ENCODE measurements at places on chromosomes 2 and 18.

- DNase-seq: no peak
Observed at GRCh38 chr2:41409328-41409727, 638.5 kb upstream of the PKDCC start.

DNA sequence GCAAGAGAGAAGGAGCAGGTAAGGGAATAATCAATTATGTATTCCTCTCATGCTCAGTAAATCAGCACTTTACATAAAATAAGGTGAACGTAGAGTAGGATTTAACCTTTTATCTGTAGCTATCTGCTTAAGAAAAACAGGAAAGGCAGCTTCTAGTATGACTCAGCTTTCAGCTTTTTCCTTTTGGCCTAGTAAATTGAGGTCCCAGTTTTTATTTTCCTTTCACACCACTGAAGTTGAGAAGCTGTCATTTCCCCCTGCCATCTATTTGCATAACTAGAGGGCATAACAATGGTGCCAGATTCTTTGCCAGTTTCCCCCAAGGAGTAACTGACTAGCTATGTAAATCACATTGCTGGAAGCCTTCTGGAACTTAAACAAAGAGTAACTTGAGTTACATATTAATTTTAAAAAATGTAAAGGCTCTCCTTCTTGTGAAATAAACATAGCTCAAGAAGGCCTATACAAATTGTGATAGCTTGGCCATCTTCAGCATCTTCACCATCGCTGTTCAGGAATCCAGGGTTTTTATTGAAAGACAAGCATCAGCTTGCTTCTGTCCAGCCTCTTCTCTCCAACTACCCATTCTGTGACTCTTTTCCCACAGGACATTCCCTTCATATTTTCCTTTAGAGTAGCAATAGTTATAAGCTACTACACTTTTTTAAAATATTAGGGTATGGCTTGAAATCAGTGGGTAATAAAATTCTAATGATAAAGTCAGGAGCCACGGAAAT lies 97.0 kb downstream of the KYNU start:
- peak; percentile 66 for DNase-seq

- no peak for DNase-seq
Observed at GRCh38 chr2:201969938-201970785, 63.5 kb upstream of the FZD7 start.

- no peak for DNase-seq
Observed at GRCh38 chr2:232974396-232974795, 38.7 kb downstream of the NGEF start.

- no peak for DNase-seq
Observed at GRCh38 chr2:1618974-1619373, 125.3 kb downstream of the PXDN start.

DNA sequence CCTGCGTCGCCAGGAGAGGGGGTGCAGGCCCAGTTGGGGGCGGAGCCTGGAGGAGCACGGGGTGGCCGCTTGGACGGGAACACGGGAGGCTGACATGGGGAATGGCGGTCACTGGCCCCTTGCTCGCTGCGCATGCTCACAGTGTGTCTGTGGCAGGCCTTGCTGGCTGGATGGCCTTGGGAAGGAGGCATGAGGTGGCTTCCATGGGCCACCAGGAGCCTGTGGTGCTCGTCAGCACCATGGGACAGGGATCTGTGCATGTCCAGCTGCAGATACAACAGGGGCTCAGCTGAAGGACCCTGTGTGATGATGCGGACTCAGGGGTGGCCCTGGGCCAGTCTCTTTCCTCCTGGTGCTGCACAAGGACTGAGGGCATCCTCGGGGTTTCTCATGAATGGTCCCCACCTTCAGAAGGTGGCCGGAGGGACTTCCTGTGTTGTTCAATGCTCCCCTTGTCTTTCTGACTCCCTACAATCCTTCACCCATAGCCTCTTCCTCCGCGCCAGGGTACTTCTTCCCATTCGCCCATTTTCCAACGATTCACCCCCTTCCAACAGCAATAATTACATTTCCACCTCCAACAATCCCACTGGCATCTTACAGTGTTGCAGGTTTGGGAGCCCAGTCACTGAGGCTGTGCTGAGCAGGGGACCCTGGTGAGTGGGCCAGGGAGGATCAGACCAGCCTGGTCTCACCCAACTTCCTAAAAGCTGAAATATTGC lies 3.4 kb upstream of the SP140L start:
- DNase-seq: peak; percentile 58

GRCh38 chr2:180656455-180656847 lies 324.0 kb upstream of the UBE2E3 start:
- DNase-seq: peak; percentile 66

- DNase-seq: no peak
Observed at GRCh38 chr18:49973592-49973991, 160.3 kb upstream of the ACAA2 start.

- DNase-seq: no peak
Observed at GRCh38 chr2:105379741-105380186, 19.1 kb downstream of the FHL2 start.

DNA sequence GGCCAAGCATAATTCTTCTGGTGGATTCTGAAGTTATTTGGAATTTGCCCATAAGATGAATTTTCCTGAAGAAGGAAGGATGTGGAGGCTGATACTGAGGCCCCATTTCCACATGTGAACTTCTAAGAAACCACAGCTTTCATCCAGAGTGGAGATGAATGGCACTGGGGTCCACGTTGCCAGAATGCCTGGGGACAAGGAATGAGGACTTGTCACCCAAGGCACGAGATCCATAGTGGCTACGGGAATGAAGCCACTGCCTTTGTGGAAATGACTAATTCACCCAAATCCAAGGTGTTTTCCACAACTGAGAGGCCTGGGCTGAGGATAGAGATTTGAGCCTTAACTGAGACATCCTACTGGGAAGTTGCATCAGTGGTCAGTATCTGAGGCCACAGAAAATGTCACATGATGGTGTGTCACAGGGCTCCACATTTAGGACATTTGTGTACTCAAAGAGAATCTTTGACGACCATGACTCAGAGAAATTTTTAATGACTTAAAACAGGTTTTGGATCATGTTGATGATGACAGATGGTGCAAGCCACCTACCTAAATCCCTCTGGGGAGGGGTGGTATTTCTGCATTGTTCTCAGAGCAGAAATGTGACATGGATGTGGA lies 286.1 kb downstream of the SOX11 start:
- DNase-seq: no peak

DNA sequence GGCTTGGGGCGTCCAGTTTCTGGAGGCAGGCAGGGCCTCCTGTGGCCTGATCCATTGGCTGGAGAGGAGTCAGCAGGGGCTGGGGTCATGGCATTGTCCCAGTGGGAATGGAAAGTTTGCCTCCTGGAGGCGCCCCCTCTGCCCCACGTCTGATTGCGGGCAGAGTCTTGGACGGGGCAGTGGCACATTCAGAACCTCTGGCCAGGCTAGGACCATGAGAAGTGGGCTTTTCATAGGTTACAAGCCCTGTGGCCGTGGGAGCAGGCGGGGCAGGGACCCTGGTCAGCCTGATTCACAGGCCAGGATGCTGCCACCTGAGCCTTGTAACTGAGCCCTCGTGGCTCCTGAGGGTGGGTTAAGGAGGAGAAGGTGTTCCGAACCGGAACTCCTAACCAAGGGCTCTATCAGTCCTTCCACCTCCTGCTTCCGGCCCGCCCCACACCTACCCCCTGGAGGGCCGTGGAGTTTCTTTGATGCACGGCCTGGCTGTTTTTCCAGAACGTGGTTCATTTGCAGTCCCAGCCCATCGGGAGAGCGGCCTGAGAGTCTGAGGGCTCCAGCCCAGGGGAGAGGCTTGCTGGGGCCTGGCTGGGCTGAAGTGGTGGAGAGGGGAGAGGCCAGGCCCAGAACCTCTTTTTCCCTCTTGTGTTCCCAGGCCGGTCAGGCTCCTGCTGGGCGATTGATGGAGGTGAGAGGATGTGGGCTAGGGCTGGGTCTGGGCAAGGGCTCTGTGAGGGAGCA lies 43.9 kb upstream of the PLB1 start:
- DNase-seq: no peak
